ENCODE measurements at places on chromosomes 13 and 19.

DNA sequence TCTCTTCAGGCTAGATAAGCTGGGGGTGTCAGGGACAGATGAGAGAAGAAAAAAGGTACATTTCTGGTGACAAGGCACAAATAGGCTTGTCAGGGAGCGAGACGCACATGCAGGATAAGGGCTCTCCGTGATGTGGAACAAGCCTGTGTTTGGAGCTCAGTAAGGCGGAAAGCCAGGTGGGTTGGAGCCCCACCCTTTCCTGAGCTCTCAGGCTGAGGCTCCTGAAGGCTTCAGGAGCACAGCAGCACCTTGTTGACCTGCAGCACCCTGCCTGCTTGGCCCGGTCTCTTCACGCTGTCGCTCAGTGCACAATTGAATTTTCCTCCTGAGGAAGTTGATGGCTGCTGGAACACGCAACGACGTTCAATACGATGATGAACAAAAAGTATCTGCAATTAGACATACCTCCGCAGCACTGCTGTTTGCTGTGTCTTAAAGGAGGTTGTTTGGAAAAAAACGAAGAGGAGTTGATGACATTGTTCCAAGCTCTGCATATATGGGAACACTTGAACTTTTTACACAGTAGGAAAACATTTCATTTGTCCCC, 29.3 kb downstream of the SERP2 start:
- DNase-seq, result peak; percentile 3

DNA sequence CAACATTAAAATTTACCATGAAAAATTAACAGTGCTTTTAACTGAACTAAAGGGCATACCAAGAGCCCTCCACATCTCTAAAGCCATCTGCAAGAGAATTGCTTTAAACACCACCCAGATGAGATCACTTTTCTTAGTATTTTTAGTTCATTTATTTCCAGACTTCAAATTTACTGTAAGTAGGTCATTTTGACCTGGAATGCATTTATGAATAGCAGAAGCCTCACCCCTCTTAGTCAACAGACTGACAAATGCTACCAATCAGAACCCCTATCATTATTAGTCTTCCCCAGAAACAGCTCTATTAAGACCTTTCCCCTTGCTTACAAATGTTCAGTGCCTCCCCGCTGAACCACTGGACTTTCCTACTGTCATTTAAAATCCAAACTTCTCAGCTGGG, 27.3 kb downstream of the RUBCNL start:
- no peak for DNase-seq

- DNase-seq, result peak; percentile 8
Observed at GRCh38 chr13:51590971-51591627, 6.8 kb downstream of the WDFY2 start.

GRCh38 chr19:43562698-43563241, 12.6 kb downstream of the XRCC1 start:
- DNase-seq, result peak; percentile 41

- peak; percentile 73 for DNase-seq
Observed at GRCh38 chr19:48489608-48490216, 20.5 kb downstream of the CYTH2 start.

DNA sequence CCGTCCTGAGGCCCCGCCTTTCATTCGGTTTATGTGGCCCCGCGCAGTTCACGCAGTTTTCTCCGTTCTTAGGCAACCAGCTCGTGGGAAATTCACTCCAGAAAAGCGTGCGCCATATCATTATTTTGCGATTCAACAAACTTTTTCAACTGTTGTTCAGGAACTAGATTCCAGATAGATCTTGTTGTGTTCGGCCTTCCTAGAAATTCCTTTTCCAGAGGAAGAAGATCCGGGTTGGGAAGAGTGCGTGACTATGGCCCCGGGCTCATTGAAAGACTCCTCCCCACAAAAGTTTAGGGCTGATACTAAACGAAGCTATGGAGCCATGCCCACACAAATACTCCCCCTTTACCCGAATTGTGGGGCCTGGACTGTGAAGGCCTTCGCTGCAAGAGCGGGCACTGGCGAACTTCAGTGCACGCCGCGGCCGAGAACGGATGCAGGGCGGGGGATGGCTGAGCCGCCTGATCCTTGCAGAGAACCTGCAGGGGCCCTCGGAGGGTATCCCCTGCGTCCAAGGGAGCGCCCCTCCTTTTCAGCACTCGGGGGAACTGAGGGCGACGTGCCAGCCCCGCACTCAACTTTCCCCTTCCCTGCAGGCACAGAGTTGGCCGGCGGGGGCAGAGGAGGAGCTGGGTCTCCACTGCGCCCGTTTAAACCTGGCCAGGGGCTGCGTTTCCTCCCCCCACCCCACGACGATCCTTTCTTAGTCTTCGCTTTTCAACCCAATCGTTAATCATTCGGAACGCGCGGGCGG, 904 bp upstream of the SOX1 start:
- DNase-seq, result no peak

GRCh38 chr19:31354316-31354715, 5.1 kb upstream of the TSHZ3 start:
- DNase-seq, result no peak

DNA sequence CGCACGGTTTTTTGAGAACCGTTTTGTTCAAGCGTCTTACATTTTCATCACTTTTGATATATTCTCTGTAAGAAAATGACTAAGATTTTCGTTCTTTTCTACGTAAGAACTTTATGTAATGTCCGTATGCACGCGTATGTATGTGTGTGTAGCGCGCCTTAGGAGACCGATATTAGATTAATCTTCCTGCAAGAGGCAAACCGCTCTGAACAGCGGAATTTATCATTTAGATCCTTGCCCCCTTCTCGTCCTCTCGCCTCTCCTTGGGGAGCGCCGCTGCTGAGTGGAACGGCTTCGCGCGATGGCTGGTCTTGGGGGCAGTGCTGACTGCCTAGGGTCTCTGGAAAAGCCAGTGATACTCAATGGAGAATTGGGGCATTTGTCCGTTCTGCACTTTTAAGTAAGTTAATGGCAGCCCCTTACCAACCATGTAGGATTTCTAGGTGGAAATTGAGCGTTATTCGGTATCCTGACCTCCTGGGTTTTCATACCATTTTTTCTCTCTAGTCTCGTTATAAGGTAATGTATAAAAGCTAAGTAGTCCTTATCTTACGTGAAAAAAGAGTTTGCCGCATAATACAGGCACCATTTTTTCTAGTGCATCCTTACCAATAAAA, 4.7 kb downstream of the MAB21L1 start:
- DNase-seq, result no peak

- peak; percentile 54 for DNase-seq
Observed at GRCh38 chr13:74325106-74325505, 190.9 kb upstream of the KLF12 start.

DNA sequence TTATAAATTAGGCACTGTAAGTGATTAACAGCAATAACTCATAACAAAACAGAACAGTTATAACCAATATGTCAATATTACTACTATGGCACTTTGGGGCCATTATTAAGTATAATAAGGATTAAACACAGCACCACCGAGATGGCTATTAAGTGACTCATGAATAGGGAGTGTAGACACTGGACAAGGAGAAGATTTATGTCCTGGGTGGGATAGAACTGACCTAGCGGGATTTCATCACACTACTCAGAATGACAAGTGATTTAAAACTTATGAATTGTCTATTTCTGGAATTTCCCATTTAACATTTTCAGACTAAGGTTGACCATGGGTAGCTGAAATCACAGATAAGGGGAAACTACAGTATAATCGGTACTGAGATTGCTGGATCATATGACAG, 79.0 kb upstream of the SLC7A1 start:
- DNase-seq, result no peak

DNA sequence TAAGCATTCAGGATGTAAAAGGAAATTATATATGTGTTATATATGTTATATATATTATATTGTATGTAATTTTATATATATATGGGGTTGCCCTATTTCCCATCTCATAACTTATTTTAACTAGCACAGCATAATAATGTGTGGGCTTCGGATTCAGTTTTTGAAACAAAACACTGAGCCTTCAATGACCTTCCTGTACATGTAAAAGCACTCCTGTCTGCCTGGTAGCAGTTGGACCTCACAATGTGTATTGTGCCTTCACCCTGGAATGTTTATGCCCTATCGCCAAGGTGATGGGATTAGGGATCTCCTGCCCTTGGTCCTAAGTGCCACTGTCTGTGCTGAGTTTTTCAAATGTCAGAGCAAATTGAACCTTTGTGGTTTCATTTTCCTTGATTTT, 968.8 kb downstream of the TUBA3C start:
- no peak for DNase-seq

GRCh38 chr13:49627831-49628652, at the start of gene ARL11:
TSS of gene ARL11 (plus strand) at chr13:49628507. CDS start at chr13:49630448, 1,941 bp downstream.
- no peak for DNase-seq

All from NCI-H510A treated with DMSO at 0.1 percent for 48 hours (cell line).